Anterior cingulate cortex (tissue), 58 donors: ENCODE measurements at places on chromosomes 12 and 14.
A peak's percentile ranks its signal among the peaks of the same experiment; 100 is the strongest.

DNA sequence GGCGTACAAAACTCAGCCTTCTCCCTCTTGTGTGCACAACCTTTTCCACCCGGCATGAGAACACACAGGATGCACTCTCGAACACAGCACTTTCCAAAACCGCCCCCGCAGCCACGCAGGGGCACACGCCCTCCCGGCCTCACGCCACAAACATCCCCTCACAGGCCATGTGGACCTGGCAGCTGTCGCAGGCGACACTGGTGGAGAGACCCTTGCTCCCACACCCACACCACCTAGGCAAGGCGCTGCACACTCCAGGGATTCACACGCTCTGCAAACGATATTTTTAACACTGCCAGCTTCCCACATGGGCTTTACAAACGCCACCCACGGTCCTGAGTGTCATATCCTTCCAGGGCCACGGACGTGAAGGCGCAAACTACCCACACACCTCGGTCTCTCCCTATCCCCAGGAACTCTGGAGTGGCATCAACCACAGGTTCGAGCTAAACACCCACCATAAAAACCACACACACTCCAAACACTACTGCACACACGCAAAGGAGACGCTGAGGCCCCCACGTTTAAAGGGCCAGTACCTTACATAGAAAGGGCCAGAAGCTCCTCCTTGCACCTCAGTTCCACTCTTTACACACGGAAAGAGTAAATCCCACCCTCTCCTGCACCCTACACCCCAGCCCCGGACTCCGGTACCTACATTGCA, 12.4 kb upstream of the ITGB7 start:
- peak; percentile 56 for DNase-seq

DNA sequence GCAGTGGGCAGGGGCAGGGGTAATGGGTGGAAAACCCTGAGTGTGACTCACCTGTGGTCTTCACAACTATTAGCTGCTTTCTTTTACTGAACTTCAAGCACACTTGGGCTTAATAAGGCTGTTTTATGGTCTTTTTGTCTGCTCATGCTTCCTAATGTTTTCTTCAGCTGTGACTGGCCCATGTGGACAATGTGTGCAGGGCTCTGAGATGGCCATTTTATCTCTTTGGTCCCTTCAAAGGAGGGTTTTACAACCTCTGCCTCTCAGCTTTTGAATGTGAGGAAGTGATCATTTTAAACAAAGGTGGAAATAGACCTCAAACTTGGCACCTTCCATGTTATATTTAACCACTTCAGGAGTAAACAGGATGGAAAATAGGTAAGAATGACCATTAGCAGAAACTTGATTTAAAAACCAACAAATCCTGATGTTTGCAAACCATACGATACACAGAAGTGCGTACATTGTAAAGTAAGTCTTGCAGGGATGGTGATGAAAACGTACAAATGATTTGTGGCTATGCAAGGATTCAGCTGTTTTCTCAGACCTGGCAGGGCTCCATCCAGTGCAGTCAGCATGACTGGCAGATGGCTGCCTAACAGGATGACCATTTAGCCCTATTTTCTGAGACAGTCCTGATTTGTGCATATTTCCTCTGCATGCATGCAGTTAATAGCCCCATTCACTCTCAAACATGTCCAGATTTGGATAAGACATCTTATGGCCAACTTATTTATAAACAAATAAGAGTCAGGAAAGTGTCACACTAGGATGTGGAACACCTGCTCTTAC, 103.2 kb downstream of the SLC38A4 start:
- no peak for DNase-seq

- no peak for DNase-seq
These were observed 55.9 kb downstream of the KCNA5 start for GRCh38 chr12:5099591-5099990.

GRCh38 chr14:65280653-65281052, 131.9 kb upstream of the FUT8 start:
- no peak for DNase-seq

- no peak for DNase-seq
These were observed 207.2 kb downstream of the ZFP36L1 start for GRCh38 chr14:68585690-68586089.
